Neural cell (in vitro differentiated cells): ENCODE measurements at places on chromosomes 11 and 22. TPM values are rescaled to one million over a fixed set of nuclear protein-coding genes. Genes with fewer than 3 reads are reported as not detected.

Gene HIKESHI
- 174 and 180 TPM in 2 replicates for polyA plus RNA-seq

Gene OR10S1
- not detected in 2 replicates for polyA plus RNA-seq

Gene ACTN3
- not detected in 2 replicates for polyA plus RNA-seq

Gene CADM1
- polyA plus RNA-seq: 89.0 and 92.1 TPM in 2 replicates

Gene OR51V1
- polyA plus RNA-seq: not detected in 2 replicates

Gene PDGFD
- 1.0 and 1.3 TPM in 2 replicates for polyA plus RNA-seq

Gene MFRP
- polyA plus RNA-seq: not detected in 2 replicates

Gene MPST
- 54.5 and 56.0 TPM in 2 replicates for polyA plus RNA-seq

Gene ETS1
- polyA plus RNA-seq: 0.06 and 0.42 TPM in 2 replicates

Gene CD3E
- not detected in 2 replicates for polyA plus RNA-seq

Gene FOSL1
- 0.68 TPM in 1 of 2 replicates, not detected in the other for polyA plus RNA-seq

Gene OR8D1
- polyA plus RNA-seq: not detected in 2 replicates

Gene VPREB1
- not detected in 2 replicates for polyA plus RNA-seq

Gene SLC6A5
- not detected in 2 replicates for polyA plus RNA-seq
